Esophagus muscularis mucosa (tissue), 4 donors: ENCODE measurements at places on chromosomes 7 and 10. TPM values are rescaled to one million over a fixed set of nuclear protein-coding genes. Genes with fewer than 3 reads are reported as not detected.

DNA sequence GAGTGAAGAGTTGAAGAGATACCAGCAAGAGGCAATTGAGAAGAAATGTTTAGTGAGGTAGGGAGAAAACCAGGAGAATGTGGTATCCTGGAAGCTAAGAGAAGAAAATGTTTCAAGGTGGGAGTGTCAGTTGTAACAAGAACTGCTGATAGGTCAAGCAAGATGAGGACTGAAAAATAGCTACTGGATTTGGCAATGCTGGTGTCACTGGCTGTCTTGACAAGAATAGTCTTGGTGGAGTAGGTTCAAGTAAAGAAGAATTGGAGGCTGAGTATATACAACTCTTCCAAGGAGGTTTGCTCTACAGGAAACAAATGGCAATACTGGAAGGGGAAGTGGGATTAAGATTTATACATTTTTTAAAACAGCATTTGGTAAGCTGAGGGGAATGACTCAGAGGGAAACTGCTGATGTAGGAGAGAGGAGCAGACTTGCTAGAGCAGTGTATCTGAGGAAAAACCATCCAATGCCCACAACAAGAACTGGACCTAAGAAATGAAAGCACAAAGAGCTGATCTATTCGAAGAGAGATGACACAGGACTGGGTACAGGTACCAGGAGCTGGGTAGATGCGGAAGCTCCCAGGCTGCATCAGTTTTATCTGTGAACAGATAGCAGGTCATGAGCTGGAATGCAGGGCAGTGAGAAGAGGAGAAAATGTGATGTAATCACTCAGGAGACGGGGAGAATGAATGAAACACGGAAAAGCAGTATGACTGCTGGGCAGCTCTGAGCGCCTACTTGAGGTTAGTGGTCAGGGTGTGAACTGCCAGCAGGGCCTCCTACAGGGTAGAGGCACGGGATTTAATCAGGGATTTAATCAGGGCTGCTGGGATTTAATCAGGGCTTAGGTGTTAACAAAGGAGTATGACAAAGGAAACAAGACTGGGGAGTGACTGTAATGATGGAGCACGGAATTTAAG lies 34.5 kb downstream of the FAM25A start:
- peak; percentile 57 for DNase-seq

DNA sequence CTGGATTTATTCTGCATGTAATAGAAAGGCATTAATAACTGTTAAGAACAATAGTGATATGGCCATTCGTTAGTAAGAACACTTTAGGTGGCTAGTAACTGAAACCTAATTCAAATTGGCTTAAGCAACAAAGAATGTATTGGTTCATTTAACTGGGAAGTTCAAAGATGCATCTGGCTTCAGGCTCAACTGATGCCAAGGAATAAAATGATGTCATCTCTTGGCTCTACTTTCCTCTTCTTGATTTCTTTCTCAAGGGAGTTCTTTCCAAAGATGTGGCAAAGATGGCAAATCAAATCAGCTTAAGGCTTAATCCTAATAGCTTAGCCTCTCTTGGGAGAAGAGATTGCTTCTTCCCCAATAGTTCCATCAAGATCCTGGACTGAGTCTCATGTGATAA lies 51.6 kb downstream of the PIK3CG start:
- no peak for DNase-seq

DNA sequence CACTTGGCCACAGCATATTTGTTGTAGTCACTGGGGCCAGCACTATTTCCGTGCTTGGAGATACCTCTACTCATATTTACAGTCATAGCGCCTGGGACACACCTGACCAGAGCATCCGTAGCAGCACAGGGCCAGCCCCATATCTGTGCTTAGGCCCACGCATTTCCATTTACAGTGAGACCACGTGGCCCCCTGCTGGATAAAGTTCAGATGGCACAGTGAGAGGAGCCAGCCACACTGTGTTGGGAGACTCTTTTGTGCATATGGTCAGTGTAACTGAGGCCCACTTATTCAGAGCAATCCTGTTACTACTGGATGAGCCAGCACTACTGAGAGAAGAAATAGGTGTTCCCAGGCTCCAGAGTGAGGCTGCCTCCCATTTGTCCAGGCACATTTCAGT lies 455.3 kb downstream of the REEP3 start:
- peak; percentile 82 for DNase-seq

GRCh38 chr7:122468945-122469344 lies 164.4 kb upstream of the FEZF1 start:
- DNase-seq: no peak

- DNase-seq: no peak
Observed at GRCh38 chr7:22488643-22489462, 11.1 kb downstream of the STEAP1B start.

GRCh38 chr7:106808967-106809635 lies 56.0 kb upstream of the PIK3CG start:
- DNase-seq: peak; percentile 66

DNA sequence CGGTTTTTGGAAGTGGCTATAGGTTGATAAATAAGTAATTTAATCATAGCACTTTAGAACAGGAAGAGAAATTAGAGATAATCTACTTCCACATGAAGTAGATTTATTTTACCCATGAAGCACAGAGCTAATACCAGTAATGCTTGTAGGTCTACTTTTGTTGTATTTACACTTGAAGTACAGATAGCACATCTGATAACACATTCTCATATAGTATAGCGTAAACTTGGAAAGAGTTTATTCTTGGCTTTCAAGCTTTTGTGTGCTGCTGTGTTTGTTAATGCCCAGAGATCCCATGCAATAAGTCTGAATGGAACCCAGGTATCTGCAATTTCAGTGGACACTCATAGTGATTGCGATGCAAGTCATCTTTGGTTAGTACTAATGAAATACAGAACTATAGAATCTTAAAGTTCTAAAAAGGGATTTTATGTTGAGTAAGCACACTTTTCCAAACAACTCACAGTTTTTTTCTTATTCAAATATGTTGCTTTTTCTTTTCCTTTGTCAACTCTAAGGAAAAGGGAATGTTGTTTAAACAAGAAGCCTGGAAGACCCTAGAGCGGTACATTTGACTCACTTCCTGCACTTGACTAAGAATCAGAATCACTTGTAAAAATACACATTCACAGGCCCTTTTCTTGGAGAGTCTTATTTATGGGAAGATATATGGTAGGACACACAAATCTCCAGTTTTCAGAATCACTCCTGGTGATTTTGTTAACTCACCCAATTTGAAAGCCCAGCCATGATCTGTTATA lies 105.8 kb downstream of the GNAI1 start:
- DNase-seq: no peak

DNA sequence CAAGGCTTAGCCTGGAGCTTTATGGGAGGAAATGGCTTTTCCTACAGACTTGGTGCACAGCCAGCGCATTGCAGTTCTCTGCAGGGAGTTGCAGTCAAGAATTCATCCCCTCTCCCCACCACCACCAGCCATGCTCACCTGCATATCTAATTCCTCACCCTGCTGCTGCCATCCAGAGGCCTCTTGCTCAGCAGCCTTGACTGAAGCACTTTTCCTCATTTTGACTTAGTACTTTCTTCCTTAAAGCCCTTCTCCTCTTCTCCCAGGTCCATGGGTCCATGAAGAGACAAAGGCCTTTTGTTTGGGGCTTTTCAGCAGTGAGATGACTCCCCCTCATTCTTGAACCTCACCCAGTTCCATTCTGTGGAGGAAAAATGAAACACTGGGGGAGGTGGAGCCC lies 39.7 kb upstream of the GPR141 start:
- no peak for DNase-seq

DNA sequence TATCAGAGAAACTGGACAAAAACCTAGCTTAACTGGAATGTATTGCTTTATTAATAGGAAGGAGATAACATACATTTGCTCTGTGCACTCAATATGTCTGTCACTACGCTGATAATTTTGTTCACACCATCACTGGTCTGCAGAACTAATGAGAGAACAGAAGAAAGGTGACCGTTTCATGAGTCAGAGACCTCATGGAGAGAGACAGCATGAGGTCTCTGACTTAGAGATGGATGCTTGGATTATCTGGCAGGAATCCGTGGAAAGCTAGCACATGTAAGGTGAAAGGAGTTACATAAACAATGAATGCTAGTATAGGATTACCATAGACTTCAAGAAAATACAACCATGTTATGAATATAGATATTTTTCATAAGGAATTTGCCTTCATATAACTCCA lies 947.3 kb downstream of the IPMK start:
- DNase-seq: no peak

GRCh38 chr10:17092216-17092944 lies 37.2 kb downstream of the CUBN start:
- no peak for DNase-seq

GRCh38 chr10:26408858-26409494 lies 29.2 kb upstream of the APBB1IP start:
- no peak for DNase-seq

GRCh38 chr10:131710142-131710861 lies 190.5 kb upstream of the PPP2R2D start:
- DNase-seq: no peak

- DNase-seq: no peak
Observed at GRCh38 chr7:28904578-28905048, 53.5 kb downstream of the TRIL start.

DNA sequence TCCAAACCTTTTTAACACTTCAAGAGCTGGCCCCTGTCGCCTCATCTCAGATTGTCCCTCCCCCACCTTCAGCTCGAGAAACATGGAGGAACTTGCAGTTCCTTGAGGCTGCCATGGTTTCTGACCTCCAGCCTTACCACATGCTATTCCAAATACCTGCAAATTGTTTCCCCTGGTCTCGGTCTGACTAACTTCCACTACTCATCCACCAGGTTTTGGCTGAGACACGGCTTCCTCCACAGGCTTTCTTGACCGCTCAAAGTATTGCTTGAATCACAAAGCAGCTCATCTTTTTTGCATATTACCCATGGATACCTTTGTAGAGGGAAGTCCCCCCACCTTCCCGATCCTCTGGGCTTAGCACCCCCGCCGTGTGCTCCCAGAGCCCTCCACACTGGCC lies 5.2 kb upstream of the SAMD8 start:
- DNase-seq: no peak

- no peak for DNase-seq
Observed at GRCh38 chr7:47407821-47408674, 173.9 kb downstream of the TNS3 start.

The ASAH2 gene
- total RNA-seq: 1.1 TPM

GRCh38 chr10:17174626-17175025 lies 26.8 kb downstream of the TRDMT1 start:
- DNase-seq: no peak

GRCh38 chr10:71209352-71209715 lies 3.0 kb upstream of the UNC5B start:
- DNase-seq: no peak

- no peak for DNase-seq
Observed at GRCh38 chr7:14377646-14378266, 388.3 kb upstream of the ETV1 start.

- DNase-seq: no peak
Observed at GRCh38 chr7:156751319-156751718, 110.7 kb downstream of the RNF32 start.

- no peak for DNase-seq
Observed at GRCh38 chr7:80596933-80597517, 41.4 kb upstream of the CD36 start.

DNA sequence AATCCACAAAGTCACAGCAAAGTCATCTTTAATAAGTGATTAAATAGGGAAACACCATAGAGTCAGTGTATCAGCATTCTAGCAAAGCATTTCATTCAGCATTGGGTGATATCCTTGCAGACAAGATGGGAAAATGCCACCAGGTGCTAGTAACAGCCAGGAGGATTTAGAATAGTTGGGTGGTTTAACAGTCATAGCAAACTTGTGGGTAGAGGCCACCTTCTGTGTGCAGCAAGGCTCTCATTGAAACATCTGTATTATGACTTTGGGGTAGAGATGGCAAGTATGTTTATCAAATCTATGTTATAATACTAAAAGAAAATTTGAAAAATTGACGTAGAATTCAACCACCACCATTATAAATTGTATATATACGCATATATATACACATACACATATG lies 26.4 kb upstream of the ADO start:
- DNase-seq: no peak

The SLC18A2 gene
- 1.7 TPM for total RNA-seq

The ABHD11 gene
- 6.7 TPM for total RNA-seq

DNA sequence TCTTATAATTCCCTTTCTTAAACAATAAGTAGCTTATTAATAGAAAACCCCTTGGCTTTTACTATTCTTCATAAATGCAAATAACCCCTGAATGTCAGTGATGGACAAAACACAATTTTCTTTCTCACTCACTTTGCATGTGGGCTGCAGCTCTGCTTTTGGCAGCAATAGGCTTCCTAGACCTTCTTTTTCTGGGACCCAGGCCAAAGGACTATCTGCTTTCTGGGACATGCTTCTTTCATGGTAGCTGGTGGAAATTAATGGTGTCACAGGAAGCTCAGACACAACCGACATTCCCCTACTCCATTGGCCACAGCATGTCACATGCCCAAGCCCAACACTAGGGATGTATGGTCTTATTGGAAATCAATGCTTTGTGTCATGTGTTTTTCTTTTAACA lies 134.3 kb upstream of the MDFIC start:
- DNase-seq: no peak

GRCh38 chr10:132927824-132928223 lies 14.5 kb downstream of the CFAP46 start:
- no peak for DNase-seq

DNA sequence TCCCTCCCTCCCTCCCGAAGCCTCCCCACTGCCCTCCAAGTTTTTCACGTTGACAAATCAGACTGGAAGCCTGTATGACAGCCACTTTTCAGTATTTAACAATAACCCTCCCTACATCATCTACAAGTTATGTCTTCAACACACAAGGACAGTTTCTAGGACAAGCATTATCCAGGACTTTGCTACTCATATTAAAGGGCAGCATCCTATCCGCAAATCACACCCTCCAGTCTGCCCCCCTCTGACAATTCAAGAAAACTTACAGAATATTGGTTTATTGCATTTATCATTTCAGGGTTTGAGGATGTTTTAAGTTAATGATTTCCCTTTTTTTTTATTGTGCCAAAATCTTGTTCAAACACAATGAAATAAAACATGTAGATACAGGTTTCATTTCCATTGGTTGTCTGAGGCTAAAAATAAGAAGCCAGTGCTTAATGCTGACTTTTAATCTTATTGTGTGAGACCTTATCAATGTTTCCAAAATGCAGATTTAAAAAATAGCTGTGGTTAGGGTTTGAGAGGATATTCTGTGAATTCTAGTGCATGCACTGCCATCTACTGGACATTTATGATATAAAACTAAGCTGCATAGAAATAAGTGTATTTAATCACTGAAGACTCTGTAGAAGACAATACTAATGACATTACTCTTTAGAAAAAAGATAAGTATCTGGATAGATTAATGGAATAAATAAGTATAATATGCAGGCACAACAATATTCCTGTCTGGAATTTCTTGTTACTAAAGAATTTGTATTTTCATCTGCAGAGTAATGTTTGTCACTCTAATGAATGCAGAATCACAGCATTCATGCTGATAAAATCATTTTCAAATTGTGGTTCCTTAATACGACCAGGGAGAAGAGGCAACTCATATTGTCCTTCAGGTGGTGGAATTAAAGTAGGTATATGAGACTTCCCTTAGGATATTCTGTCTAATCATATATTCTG lies 64.1 kb downstream of the CAV1 start:
- DNase-seq: no peak

- no peak for DNase-seq
Observed at GRCh38 chr10:4982764-4983226, 19.6 kb downstream of the AKR1C1 start.
